CD4-positive, alpha-beta T cell treated with Interleukin-17A for 1 hour (primary cell): ENCODE measurements at places on chromosomes 12 and 14.

DNA sequence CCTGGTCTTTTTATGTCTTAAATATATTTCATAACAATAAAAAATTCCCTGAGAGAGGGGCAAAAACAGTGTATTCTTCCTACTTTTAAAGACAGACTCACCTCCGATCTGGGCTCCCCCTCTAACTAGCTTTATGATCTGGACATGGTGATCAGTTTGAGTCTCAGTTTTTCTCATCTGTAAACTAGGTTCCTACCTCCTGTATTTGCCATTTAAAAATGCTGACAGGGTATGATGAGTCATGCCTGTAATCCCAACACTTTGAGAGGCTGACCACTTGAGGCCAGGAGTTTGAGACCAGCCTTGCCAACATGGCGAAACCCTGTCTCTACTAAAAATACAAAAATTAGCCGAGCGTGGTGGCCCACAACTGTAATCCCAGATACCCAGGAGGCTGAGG lies 114.8 kb upstream of the LHX5 start:
- no peak for DNase-seq

- DNase-seq = no peak
Observed at GRCh38 chr12:21813125-21813524, 38.6 kb upstream of the KCNJ8 start.

GRCh38 chr14:70907996-70908934 lies 1.0 kb downstream of the PCNX1 start:
- peak; percentile 52 for DNase-seq

DNA sequence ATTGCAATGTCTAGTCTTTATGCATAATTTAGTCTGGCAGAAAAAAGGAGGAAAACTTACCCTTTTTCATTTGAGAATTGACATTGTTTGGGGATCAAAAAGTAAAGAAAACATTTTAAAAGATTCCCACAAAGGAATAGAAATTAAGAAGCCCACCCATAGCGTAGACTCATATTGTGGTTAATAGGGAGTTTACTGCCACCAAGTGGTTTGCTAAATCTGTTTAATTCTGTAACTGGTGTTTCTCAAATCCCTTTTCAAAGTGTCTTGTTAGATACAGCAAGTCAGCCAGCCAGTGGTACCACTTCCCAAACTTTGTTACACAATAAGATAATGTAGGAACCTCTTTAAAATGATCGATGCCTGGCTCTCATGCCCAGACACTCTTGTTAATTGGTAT lies 180.3 kb downstream of the IPO8 start:
- no peak for DNase-seq

GRCh38 chr14:99480917-99481744 lies at the start of gene CCNK:
CCNK (plus strand) TSS chr14:99481409; CDS start chr14:99492678, 11,269 bp downstream.
- DNase-seq = peak; percentile 100

GRCh38 chr12:6807170-6807569 lies 14.5 kb upstream of the GPR162 start:
- DNase-seq = no peak

- no peak for DNase-seq
Observed at GRCh38 chr12:114604606-114605005, 79.4 kb downstream of the TBX3 start.

GRCh38 chr14:31876741-31877140 lies 200.4 kb upstream of the ARHGAP5 start:
- no peak for DNase-seq
